ENCODE measurements at places on chromosomes 11 and 22.

- no peaks in the 10 kb centered on the region for H3K36me3 ChIP-seq
- peak; percentile 54 for DNase-seq
- no peaks in the 10 kb centered on the region for H3K27me3 ChIP-seq
Measured at GRCh38 chr11:63670433-63671321, 499 bp downstream of the ATL3 start.

GRCh38 chr22:44532552-44532951 lies 34.5 kb upstream of the RTL6 start:
- H3K27ac ChIP-seq = no peak overlapping the region
- H3K36me3 ChIP-seq = no peaks in the 10 kb centered on the region
- DNase-seq = no peak
- H3K27me3 ChIP-seq = no peaks in the 10 kb centered on the region
- H3K4me1 ChIP-seq = no peaks in the 10 kb centered on the region
- no peak overlapping the region for H3K4me3 ChIP-seq

GRCh38 chr11:116438651-116439360 lies 334.0 kb downstream of the BUD13 start:
- no peaks in the 10 kb centered on the region for H3K36me3 ChIP-seq
- H3K4me1 ChIP-seq = no peaks in the 10 kb centered on the region
- H3K27ac ChIP-seq = no peak overlapping the region

DNA sequence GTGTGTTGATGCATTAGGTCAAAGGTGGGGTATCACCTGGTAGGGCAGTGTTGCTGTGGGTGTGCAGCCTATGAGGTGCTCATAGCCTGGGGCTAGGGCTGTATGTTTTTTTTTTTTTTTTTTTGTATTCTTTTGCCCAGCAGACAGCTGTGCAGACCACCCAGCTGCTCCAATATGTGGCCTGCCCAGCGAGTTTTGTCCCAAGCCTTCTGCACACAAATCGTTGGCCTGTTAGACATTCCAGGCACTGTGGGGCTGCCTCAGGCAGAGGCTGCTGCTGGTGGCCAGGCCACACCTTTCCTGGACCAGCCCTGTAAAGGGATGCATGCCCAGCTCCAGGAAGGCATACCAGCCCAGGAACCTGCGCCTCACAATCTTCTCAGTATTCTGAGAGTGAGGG lies 348.5 kb downstream of the JRKL start:
- DNase-seq = no peak
- no peak overlapping the region for H3K4me3 ChIP-seq
- no peak overlapping the region for H3K27ac ChIP-seq
- H3K4me1 ChIP-seq = no peaks in the 10 kb centered on the region
- H3K36me3 ChIP-seq = no peaks in the 10 kb centered on the region

DNA sequence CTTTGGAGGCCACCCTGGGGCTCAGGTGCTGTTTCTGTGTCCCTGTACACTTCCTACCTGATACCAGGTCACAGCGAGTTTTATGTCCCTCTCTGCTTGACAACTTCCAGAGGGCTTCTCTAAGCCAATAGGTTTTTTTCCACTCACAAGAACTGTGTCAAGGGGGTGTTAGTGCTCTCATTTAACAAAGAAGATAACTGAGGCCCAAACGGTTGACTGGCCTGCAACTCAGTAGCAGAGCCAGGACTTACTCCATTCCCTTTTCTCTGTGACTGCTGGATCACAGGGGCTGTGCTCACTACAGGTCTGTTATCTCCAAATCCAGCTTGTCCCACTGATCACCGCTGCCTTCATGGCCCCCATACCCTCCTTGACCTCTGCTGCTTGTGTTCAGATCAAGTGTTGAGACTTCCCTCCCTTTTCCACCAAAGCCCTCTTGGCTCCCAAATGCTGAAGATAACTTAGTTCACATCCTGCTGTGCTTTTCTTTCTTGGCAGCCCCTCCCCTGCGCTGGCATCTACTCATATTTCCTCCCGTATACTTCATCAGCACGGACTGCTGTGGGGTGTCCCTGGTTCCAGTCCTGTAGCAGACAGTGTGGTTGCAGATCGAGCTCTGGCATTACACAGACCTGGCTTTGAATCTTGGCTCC lies 41.3 kb downstream of the POU2F3 start:
- H3K27me3 ChIP-seq = no peaks in the 10 kb centered on the region
- H3K27ac ChIP-seq = no peak overlapping the region

GRCh38 chr11:14357881-14358728 lies 878 bp downstream of the RRAS2 start:
- peak overlapping the region; percentile 87 for H3K4me3 ChIP-seq
- peak overlapping the region; percentile 85 for H3K27ac ChIP-seq
- no peaks in the 10 kb centered on the region for H3K27me3 ChIP-seq
- H3K36me3 ChIP-seq = no peaks in the 10 kb centered on the region
- DNase-seq = peak; percentile 40
- no peaks in the 10 kb centered on the region for H3K4me1 ChIP-seq

DNA sequence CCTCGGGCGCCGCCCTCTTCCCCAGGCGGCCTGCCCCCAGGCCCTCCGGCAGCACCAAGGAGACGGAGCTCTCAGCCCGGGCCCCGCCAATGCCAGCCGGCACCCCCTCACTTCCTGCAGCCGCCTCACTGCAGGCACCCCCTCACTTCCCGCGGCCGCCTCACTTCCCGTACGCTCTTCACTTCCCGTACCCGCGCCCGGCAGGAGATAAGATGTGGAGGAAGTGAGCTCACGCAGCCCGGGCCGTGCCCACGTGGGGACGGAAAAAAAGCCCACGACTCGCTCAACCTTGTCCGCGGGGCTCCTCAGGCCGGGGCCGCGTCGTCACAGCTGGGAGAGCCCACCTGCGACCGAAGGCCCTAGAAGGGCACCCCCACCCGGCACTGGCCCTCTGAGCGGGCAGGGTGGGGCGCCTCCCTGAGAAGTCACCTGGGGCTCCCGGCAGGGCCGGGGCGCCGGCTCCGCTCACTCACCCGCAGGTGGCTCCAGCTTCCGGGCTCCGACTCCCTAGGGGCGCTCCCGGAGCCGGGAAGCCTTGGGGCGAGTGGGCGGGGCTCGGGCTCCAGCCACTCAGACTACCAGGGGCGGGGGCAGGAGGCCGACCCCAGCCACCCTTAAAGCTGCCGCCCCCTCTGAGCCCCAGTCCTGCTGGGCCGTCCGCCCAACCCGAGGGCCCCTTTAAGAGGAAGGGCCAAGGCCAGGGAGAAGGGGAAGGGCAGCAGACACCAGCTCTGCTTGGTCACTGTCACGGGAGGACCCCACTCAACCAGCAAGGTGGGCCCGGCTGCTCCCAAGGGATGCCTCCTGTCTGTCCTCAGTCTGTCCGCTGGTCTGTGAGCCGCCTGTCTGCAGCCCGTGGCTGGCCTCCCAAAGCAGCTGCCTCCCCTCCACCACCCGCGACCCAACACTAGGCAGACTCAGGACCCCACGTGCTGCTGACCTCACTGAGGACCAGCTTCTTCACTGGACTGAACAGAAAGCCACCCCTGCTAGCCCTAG lies 31.4 kb downstream of the PISD start:
- no peaks in the 10 kb centered on the region for H3K27me3 ChIP-seq
- H3K36me3 ChIP-seq = no peaks in the 10 kb centered on the region
- peak overlapping the region; percentile 43 for H3K4me3 ChIP-seq
- H3K4me1 ChIP-seq = peaks cover 19% of the 10 kb centered on the region
- peak; percentile 43 for DNase-seq
- H3K27ac ChIP-seq = peak overlapping the region; percentile 73

DNA sequence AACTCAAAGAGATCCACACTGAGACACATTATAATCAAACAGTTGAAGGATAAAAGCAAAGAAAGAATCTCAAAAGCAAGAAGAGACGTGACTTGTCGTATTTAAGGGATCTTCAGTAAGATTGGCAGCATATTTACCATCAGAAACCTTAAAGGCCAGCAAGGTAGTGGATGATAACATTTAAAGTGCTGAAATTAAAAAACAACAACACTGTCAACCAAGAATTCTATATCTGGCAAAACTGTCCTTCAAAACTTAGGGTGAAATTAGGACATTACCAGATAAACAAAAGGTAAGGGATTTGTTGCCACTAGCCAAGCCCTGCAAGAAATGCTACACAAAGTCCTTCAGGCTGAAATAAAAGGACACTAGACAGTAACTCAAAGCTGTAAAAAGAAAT lies 11.0 kb upstream of the MUC5B start:
- H3K4me1 ChIP-seq = no peaks in the 10 kb centered on the region
- no peak overlapping the region for H3K27ac ChIP-seq
- no peak overlapping the region for H3K4me3 ChIP-seq
- no peaks in the 10 kb centered on the region for H3K36me3 ChIP-seq
- no peak for DNase-seq

- H3K27me3 ChIP-seq = no peaks in the 10 kb centered on the region
- no peak overlapping the region for H3K27ac ChIP-seq
Measured at GRCh38 chr11:19433367-19433766, 192.6 kb upstream of the E2F8 start.

- DNase-seq = no peak
- no peaks in the 10 kb centered on the region for H3K27me3 ChIP-seq
- H3K36me3 ChIP-seq = no peaks in the 10 kb centered on the region
- H3K4me1 ChIP-seq = no peaks in the 10 kb centered on the region
- H3K4me3 ChIP-seq = no peak overlapping the region
- H3K27ac ChIP-seq = no peak overlapping the region
Measured at GRCh38 chr11:113296447-113297205, 17.8 kb upstream of the TTC12 start.
